Chondrocyte (in vitro differentiated cells): ENCODE measurements at places on chromosomes 5 and 9. TPM values are rescaled to one million over a fixed set of nuclear protein-coding genes. Genes with fewer than 3 reads are reported as not detected.

- no peak for DNase-seq
- H3K27ac ChIP-seq: peak overlapping the region; percentile 99
- H3K4me1 ChIP-seq: peaks cover 75% of the 10 kb centered on the region
- peak overlapping the region; percentile 62 for H3K4me3 ChIP-seq
Measured at GRCh38 chr5:151740958-151741373, 17.5 kb downstream of the ATOX1 start.

GRCh38 chr9:69035438-69036308 lies at the start of gene FXN:
TSS of gene FXN (plus strand) at chr9:69035752. CDS start at chr9:69035783, 31 bp downstream.
- no peaks in the 10 kb centered on the region for H3K27me3 ChIP-seq
- DNase-seq: no peak
- no peaks in the 10 kb centered on the region for H3K36me3 ChIP-seq
- H3K4me1 ChIP-seq: peaks cover 11% of the 10 kb centered on the region
- H3K4me3 ChIP-seq: peak within 1 kb of the TSS; percentile 95
- peak within 1 kb of the TSS; percentile 92 for H3K27ac ChIP-seq

GRCh38 chr5:68032216-68032762 lies 183.3 kb upstream of the PIK3R1 start:
- H3K4me1 ChIP-seq: peaks cover 42% of the 10 kb centered on the region
- no peak overlapping the region for H3K27ac ChIP-seq
- no peak for DNase-seq
- peaks cover 2% of the 10 kb centered on the region for H3K36me3 ChIP-seq
- no peak overlapping the region for H3K4me3 ChIP-seq

- peaks cover 32% of the 10 kb centered on the region for H3K36me3 ChIP-seq
- DNase-seq: peak; percentile 80
- H3K27ac ChIP-seq: no peak overlapping the region
- peaks cover 14% of the 10 kb centered on the region for H3K4me1 ChIP-seq
- H3K27me3 ChIP-seq: no peaks in the 10 kb centered on the region
Measured at GRCh38 chr5:10682801-10683525, 78.1 kb downstream of the DAP start.

GRCh38 chr5:172630482-172630881 lies 10.6 kb upstream of the NEURL1B start:
- H3K27ac ChIP-seq: no peak overlapping the region
- DNase-seq: no peak
- peaks cover 22% of the 10 kb centered on the region for H3K27me3 ChIP-seq
- H3K36me3 ChIP-seq: no peaks in the 10 kb centered on the region

GRCh38 chr9:98263080-98263479 lies 7.6 kb upstream of the TBC1D2 start:
- peaks cover 11% of the 10 kb centered on the region for H3K4me1 ChIP-seq
- no peak for DNase-seq
- H3K36me3 ChIP-seq: no peaks in the 10 kb centered on the region
- peaks cover 4% of the 10 kb centered on the region for H3K27me3 ChIP-seq
- H3K27ac ChIP-seq: no peak overlapping the region

GRCh38 chr5:139956342-139956741 lies 86.8 kb downstream of the NRG2 start:
- no peaks in the 10 kb centered on the region for H3K4me1 ChIP-seq
- peaks cover 46% of the 10 kb centered on the region for H3K27me3 ChIP-seq
- H3K36me3 ChIP-seq: no peaks in the 10 kb centered on the region
- no peak for DNase-seq
- no peak overlapping the region for H3K4me3 ChIP-seq
- H3K27ac ChIP-seq: no peak overlapping the region

DNA sequence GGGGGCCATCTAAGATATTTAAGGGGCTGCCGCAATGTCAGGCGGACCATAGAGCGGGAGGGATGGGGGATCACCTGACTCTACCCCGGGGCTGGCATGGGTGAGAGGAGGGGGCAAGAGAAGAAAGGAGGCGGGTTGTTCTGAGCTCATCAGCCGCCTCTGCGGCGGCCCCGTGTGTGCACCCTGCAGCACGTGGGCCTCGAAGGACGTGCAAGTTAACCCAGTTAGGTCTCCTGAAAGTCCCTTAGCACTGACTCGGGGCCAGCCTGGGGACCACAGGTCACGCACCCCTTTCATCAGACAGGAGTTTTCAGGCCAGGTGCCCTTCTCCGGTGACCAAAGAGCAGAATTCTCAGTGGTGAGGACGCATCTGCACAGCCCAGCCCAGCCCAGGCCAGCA lies 58.0 kb downstream of the UBE2QL1 start:
- no peak overlapping the region for H3K27ac ChIP-seq
- no peaks in the 10 kb centered on the region for H3K27me3 ChIP-seq
- H3K36me3 ChIP-seq: no peaks in the 10 kb centered on the region
- no peaks in the 10 kb centered on the region for H3K4me1 ChIP-seq

GRCh38 chr5:58016358-58016757 lies 443.5 kb downstream of the PLK2 start:
- no peak overlapping the region for H3K27ac ChIP-seq
- DNase-seq: no peak
- H3K4me1 ChIP-seq: peaks cover 6% of the 10 kb centered on the region
- H3K27me3 ChIP-seq: no peaks in the 10 kb centered on the region
- H3K4me3 ChIP-seq: no peak overlapping the region
- H3K36me3 ChIP-seq: no peaks in the 10 kb centered on the region

GRCh38 chr9:124251605-124252378 lies 6.0 kb upstream of the NEK6 start:
- H3K36me3 ChIP-seq: no peaks in the 10 kb centered on the region
- DNase-seq: peak; percentile 29
- peak overlapping the region; percentile 76 for H3K27ac ChIP-seq
- H3K4me3 ChIP-seq: no peak overlapping the region
- no peaks in the 10 kb centered on the region for H3K27me3 ChIP-seq
- H3K4me1 ChIP-seq: peaks cover 22% of the 10 kb centered on the region

DNA sequence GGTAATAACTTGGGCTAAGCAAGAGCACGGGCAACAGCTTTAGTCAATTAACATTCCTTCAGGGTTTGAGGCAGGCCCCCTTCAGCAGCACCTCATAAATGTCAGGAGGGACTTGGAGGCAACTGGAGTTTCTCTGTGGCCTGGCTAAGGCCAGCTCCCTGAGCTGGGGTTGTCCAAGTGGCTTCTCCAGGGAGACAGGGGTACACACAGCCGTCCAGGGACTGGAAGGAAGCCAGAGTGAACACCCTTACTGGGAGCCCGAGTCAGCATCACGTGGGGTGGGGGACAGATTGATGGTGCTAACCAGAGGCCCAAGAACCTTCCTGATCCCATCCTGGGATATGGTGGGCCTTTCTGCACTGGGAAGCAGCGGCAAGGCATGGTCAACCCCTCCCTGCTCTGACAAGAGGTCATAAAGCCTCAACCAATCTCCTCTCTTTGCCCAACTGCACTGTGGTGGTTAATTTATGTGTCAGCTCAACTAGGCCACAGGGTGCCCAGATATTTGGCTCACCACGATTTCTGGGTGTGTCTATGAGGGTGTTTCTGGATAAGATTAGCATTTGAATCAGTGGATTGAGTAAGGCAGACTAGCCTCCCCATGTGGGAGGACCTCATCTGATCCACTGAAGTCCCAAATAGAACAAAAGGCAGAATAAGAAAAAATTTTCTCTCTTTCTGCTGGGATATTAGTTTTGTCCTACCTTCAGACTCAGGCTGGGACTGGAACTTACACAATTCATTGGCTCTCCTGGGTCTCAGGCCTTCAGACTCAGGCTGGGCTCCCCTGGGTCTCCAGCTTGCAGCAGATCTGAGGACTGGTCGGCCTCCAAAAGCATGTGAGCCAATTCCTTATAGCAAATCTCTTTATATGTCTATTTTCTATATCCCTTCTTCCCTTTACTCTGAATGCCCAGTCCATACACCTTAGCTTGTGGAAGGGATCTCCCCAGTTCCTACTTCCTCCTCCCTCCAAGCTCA lies 127.2 kb upstream of the LARP1 start:
- no peak for DNase-seq
- H3K4me1 ChIP-seq: no peaks in the 10 kb centered on the region
- H3K27me3 ChIP-seq: peaks cover 17% of the 10 kb centered on the region
- H3K36me3 ChIP-seq: no peaks in the 10 kb centered on the region
- H3K4me3 ChIP-seq: no peak overlapping the region
- no peak overlapping the region for H3K27ac ChIP-seq

DNA sequence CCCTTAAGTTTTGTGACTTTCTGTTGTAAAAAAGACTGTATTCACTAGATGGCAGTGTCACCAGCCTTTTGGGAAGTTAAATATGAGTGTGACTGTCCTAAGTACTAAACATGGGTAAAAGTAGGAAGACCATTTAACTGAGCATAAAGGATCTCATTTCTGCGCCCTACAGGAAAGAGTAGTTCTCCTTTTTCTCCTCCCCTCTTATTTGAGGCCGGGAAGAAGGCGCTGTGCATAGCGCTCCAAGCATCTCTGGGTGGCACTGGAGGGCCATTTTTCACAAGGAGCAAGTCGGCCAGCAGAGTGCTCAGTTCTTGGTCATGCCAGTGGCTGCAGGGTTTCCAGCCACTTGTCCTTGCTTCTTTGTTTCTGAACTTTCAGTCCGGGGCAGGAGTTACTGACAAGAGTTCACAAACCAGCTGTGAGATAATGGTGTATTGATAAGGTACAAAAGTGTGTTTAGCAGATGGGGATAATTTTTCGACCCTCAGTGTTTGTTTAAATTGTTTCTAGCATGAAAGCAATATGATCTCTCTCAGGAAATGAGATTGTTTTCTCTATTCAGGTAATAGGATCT lies 227.6 kb upstream of the DMRT1 start:
- peaks cover 35% of the 10 kb centered on the region for H3K4me1 ChIP-seq
- H3K36me3 ChIP-seq: no peaks in the 10 kb centered on the region
- DNase-seq: no peak
- H3K4me3 ChIP-seq: peak overlapping the region; percentile 29

- no peak overlapping the region for H3K4me3 ChIP-seq
- H3K27me3 ChIP-seq: peaks cover 16% of the 10 kb centered on the region
- H3K27ac ChIP-seq: no peak overlapping the region
- DNase-seq: no peak
Measured at GRCh38 chr5:2021484-2022176, 138.9 kb upstream of the IRX4 start.

DNA sequence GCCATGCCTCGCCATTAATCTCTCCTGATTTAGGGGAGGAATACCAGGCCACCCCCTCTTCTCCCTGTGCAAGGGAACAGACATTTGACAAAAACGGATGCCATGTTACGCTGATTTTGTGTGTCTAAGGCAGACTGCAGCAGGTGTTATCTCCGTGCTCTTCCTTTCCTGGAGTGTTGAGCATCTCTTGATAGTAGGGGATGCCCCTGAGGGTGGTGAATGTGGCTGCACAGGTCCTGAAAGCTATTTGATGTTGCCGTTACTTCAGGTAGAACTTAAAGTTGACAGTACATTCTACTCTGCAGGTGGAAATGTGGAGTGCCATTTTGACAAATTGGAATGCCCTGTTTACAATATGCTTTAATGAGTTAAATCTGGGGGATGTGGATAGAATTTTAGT lies 21.5 kb downstream of the TENT4A start:
- peak overlapping the region; percentile 27 for H3K27ac ChIP-seq
- no peaks in the 10 kb centered on the region for H3K27me3 ChIP-seq
- H3K4me3 ChIP-seq: no peak overlapping the region
- no peak for DNase-seq
- H3K4me1 ChIP-seq: peaks cover 56% of the 10 kb centered on the region

- no peak overlapping the region for H3K4me3 ChIP-seq
- H3K36me3 ChIP-seq: peaks cover 2% of the 10 kb centered on the region
- H3K27ac ChIP-seq: no peak overlapping the region
- DNase-seq: no peak
- H3K27me3 ChIP-seq: no peaks in the 10 kb centered on the region
Measured at GRCh38 chr5:93352186-93352585, 228.8 kb downstream of the NR2F1-AS1 start.

GRCh38 chr9:123825342-123826060 lies 104.4 kb downstream of the DENND1A start:
- H3K36me3 ChIP-seq: peaks cover 27% of the 10 kb centered on the region
- no peak overlapping the region for H3K27ac ChIP-seq
- no peak overlapping the region for H3K4me3 ChIP-seq
- H3K27me3 ChIP-seq: no peaks in the 10 kb centered on the region
- no peak for DNase-seq

DNA sequence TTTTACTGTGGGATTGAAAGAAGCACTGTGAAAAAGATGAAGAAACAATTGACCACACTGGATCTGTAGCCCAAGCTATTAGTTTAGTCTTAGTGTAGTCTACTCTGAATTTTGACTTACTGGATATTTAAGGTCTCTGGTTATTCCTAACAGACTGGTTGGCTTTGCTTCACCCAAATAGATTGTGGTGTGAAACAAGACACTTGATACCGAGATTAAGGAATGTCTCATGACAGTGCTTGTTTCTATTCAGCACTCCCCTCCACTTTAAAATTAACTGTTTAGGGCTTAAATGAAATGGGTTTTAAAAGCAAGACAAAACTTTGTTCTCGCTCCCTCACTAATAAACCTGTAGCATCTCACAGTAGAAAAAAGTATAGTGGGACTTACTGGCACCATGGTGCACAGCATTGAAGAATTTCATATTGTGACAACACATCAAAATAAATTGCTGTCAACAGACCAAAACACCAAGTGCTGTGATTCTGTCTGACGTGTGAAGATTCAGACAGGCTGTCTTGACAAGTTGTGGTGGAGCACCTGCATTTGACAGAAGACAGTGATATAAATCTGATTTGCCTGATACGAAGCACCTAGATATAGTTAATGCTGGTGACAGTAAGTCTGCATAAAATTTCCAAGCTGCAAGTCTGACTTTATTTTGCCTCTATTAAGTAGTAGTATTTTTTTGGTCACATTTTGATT lies 73.1 kb downstream of the PBX3 start:
- no peak overlapping the region for H3K27ac ChIP-seq
- H3K4me1 ChIP-seq: peaks cover 8% of the 10 kb centered on the region
- no peak overlapping the region for H3K4me3 ChIP-seq

GRCh38 chr9:99637641-99638040 lies 184.0 kb upstream of the NR4A3 start:
- no peaks in the 10 kb centered on the region for H3K27me3 ChIP-seq
- no peak for DNase-seq
- peaks cover 6% of the 10 kb centered on the region for H3K4me1 ChIP-seq
- no peak overlapping the region for H3K27ac ChIP-seq

DNA sequence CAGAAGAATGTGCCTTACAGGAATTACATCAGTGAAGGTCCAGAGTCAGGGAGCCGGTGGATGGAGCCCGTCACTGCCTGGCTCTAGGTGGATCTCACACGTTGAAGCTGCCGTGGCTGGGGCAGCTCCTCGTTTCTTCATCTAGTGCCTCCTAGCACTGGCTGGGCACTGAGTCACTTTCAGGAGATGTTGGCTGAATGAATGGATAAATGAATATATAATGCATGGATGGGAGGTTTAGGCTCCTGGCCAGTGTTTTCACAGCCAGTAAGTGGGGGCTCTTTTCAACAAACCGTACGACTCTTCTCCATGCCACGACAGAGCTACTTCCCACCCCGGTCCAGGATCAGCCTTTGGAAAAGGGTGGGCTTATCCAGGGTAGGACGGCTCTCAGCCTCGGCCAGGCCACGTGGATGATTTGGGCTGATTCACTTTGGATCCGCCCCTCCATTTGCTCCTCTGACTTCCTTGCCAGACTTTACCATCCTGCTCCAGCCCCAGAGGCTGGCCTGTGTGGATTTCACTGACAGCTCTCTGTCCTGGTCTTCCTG lies 1.3 kb upstream of the SH3PXD2B start:
- H3K27me3 ChIP-seq: no peaks in the 10 kb centered on the region
- peaks cover 8% of the 10 kb centered on the region for H3K36me3 ChIP-seq
- peaks cover 45% of the 10 kb centered on the region for H3K4me1 ChIP-seq
- H3K27ac ChIP-seq: peak overlapping the region; percentile 75

Gene CA9
- total RNA-seq: 2.9 to 3.6 TPM in 2 of 3 replicates, not detected in the other

Gene SYK
- total RNA-seq: 0.22 to 0.55 TPM in 2 of 3 replicates, not detected in the other

Gene CDH12
- not detected in 3 replicates for total RNA-seq

Gene ZBTB43
- 15.6 to 18.8 TPM (median 17.7 TPM) in 3 replicates for total RNA-seq

Gene KIF12
- total RNA-seq: 0.39 to 1.4 TPM (median 0.70 TPM) in 3 replicates

Gene SLC6A19
- total RNA-seq: not detected in 3 replicates

Gene HTR4
- total RNA-seq: not detected in 3 replicates

Gene HTR1A
- total RNA-seq: not detected in 3 replicates

Gene TMEM252
- total RNA-seq: not detected in 3 replicates

Gene ZNF608
- total RNA-seq: 20.7 to 36.3 TPM (median 23.8 TPM) in 3 replicates
